ENCODE measurements at places on chromosomes 3 and 15.

GRCh38 chr15:31488437-31489204, 162.0 kb downstream of the KLF13 start:
- peak; percentile 95 for DNase-seq

DNA sequence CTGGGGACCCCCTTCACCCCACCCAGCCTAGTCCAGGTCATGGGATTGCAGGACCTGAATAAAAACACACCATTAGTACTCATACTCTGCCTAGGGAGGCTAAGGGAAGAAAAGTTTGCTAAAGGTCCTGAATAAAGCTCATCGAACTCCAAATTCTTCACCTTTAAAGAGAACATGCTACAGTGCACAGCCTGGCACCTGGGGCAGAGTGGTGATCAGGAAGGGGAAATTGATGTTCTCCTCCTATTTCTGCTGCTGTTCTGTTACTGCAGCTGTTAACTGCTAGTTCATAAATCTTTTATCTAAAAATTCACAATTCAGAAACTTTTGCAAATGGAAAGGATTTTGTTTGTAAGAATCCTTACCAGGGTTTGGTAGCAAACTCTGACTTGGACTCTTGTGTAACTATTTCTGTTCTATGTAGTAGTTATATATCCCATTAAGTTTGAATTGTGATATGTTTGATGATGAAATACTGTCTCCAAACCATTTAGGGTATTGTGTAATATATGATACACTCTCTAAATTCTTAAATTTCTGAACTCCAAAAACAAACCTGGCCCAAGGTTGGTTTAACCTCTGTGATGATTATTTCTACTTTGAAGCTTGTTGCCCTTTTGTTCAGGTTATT, 27.9 kb downstream of the MCTP2 start:
- DNase-seq: no peak

GRCh38 chr3:97340940-97341339, 423.6 kb upstream of the ARL6 start:
- no peak for DNase-seq

GRCh38 chr3:54283470-54283869, 161.1 kb downstream of the CACNA2D3 start:
- DNase-seq: no peak

- DNase-seq: no peak
These were observed 239.7 kb upstream of the BHLHE40 start for GRCh38 chr3:4739289-4740236.

- no peak for DNase-seq
These were observed 64.2 kb downstream of the MAP2K5 start for GRCh38 chr15:67606742-67607141.

GRCh38 chr3:36408146-36408545, 27.8 kb downstream of the STAC start:
- no peak for DNase-seq

- DNase-seq: no peak
These were observed 274.6 kb downstream of the EDEM1 start for GRCh38 chr3:5462086-5462485.

- DNase-seq: peak; percentile 46
These were observed 54.0 kb downstream of the NR1D2 start for GRCh38 chr3:23999012-23999641.

- DNase-seq: no peak
These were observed 9.5 kb downstream of the TTBK2 start for GRCh38 chr15:42911058-42911592.

- DNase-seq: no peak
These were observed 65.6 kb downstream of the COL6A6 start for GRCh38 chr3:130582457-130583153.

- DNase-seq: no peak
These were observed 7.8 kb downstream of the USP3 start for GRCh38 chr15:63512148-63512547.

DNA sequence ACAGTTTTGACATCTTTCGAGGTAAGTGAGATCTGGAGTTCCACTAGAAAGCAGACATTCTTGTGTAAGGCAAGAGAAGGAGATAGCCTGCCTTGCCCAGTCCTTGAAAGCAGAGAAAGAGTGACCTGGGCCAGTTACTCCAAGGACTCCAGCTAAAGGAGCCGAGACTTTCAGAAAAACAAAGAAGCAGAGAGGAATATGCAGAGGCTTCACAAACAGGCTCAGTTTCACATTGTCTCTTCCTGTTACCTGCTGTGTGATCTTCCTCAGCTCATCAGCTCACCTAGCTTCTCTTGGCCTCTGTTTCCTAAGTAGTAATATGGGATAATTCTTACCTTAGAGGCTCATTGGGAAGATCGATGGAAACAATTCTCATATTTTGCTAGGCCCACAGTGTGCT, 81.0 kb downstream of the CDC25A start:
- no peak for DNase-seq

GRCh38 chr3:100696161-100696560, 13.1 kb upstream of the TFG start:
- DNase-seq: no peak

DNA sequence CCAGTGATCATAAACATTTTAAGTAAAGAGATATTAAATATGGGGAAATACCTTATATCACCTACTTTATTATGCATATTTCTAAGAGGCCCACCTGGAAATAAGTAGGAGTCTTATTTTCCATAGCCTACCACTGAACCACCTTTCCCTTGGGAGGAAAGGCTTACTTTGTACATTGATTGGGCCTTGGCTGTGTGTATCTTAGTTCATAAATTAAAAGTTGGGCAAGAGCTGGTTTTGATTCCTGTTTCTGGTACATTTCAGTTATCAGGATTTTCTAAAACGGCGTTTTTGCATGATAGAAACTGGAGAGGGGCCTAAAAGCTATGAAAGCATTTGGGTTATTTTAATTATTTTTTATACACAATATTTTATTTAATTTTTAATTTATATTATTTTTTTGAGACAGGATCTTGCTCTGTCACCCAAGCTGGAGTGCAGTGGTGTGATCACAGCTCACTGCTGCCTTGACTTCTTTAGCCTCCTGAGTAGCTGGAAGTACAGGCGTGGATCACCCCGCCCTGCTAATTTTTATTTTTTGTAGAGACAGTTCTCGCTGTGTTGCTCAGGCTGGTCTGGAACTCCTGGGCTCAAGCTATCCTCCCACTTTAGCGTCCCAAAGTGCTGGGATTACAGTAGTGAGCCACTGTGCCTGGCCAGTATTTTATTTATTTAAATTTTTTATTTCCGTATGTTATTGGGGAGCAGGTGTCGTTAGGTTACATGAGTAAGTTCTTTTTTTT, 2.6 kb downstream of the GMPS start:
- no peak for DNase-seq

- DNase-seq: no peak
These were observed 146.9 kb upstream of the PTPRG start for GRCh38 chr3:61414456-61414855.

DNA sequence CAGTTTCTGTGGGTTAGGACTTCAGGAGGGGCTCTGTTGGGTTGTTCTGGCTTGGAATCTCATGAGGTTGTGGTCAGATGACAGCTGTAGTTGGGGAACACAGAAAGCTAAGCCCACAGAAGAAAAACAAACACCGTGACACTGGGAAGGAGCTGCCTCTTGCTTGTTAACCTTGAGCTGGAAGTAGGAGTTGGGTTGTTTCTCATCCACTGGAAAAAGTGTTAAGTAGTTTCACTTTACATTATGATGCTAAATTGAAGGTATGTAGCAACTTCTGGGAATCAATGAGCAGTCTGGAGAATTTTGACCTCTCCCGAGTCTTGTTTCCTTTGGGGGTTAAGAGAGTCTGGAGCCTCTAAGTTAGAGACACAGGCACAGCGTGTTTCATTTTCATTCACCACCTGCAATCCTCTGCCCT, 20.4 kb downstream of the HACD3 start:
- DNase-seq: no peak

DNA sequence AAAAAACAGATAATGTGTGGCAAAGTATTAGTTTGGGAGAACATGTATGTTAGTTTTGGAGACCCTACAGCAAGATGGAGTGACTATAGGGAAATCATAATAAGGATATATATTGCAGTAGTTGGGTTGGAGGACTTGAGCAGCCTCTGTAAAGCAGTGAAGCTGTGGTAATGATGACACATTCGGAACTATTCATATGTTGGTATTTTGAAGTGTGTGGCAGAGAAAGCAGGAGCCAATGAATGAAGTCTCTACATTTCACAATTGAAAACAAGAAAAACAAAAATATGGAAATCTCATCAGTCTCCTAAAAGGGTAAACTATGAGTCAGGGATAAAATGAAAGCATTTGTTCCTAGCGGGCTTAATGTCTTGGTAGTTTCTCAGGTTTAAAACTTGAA, 645.9 kb downstream of the OTOL1 start:
- peak; percentile 5 for DNase-seq

- DNase-seq: no peak
These were observed 367.4 kb downstream of the GAP43 start for GRCh38 chr3:115990669-115991068.

GRCh38 chr3:136954251-136954650, 3.5 kb upstream of the IL20RB start:
- DNase-seq: no peak

GRCh38 chr3:143596957-143597642, 251.2 kb downstream of the SLC9A9 start:
- no peak for DNase-seq

GRCh38 chr3:112639455-112640225, 1.3 kb downstream of the CCDC80 start:
- DNase-seq: no peak

Measured in AG08396 (cell line).